Effector CD4-positive, alpha-beta T cell (primary cell): ENCODE measurements at places on chromosomes 5 and 9.

DNA sequence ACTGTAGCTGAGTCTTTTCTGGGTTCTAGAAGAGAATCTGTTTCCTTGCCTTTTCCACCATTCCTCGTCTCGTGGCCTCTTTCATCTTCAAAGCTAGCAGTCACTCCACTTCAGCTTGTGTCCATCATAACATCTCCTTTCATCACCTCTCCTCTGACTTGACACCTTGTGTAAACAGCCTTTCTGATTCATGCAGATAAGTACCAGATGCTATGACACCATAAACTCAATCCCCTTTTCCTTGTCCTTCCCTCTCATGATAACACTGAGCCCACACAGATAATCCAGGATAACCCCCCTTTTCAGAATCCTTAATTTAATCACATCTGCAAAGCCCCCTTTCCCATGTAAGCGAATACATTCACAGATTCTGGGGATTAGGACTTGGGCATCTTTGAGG, 95.5 kb downstream of the SNX24 start:
- DNase-seq: no peak

GRCh38 chr5:134651531-134651930, 2.9 kb downstream of the SEC24A start:
- DNase-seq: no peak

GRCh38 chr9:107637421-107638420, 148.2 kb upstream of the KLF4 start:
- no peak for DNase-seq

DNA sequence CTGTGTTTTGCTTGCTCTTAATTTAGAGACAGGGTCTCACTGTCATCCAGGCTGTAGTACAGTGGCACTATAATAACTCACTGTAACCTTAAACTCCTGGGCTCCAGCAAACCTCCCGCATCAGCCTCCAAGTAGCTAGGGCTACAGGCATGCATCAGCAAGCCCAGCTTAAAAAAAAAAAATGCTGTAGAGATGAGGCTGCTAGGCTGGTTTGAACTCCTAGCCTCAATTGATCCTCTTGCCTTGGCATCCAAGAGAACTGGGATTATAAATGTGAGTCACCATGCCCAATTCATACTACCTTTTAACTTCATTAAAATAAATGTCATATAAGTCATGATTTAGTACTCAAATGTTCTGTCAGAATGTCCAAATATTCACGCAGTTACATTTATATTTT, 2195.7 kb upstream of the C9orf72 start:
- no peak for DNase-seq

- DNase-seq: no peak
These were observed 67.8 kb upstream of the KLF4 start for GRCh38 chr9:107557236-107557990.

- DNase-seq: no peak
These were observed 97.1 kb downstream of the GOLPH3 start for GRCh38 chr5:32076699-32077695.

GRCh38 chr5:31783086-31783645, 144.2 kb downstream of the PDZD2 start:
- no peak for DNase-seq

- DNase-seq: no peak
These were observed 25.8 kb downstream of the CD180 start for GRCh38 chr5:67170767-67171166.

DNA sequence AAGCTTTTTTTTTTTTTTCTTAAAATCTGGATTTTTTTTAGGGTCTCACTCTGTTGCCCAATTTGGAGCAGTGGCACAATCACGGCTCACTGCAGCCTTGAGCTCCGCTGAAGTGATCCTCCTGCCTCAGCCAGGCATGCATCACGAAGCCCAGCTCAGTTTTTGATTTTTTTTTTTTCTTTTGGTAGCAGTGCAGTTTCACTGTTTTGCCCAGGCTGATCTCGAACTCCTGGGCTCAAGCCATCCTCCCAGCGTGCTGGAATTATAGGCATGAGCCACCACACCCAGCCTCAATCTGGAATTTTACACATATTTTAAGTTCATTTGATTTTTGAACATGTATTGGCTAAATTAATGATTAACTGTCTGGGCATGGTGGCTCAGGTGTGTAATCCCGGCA, 36.3 kb downstream of the TRIO start:
- DNase-seq: no peak

GRCh38 chr9:73131461-73131860, 20.2 kb upstream of the ANXA1 start:
- DNase-seq: no peak

DNA sequence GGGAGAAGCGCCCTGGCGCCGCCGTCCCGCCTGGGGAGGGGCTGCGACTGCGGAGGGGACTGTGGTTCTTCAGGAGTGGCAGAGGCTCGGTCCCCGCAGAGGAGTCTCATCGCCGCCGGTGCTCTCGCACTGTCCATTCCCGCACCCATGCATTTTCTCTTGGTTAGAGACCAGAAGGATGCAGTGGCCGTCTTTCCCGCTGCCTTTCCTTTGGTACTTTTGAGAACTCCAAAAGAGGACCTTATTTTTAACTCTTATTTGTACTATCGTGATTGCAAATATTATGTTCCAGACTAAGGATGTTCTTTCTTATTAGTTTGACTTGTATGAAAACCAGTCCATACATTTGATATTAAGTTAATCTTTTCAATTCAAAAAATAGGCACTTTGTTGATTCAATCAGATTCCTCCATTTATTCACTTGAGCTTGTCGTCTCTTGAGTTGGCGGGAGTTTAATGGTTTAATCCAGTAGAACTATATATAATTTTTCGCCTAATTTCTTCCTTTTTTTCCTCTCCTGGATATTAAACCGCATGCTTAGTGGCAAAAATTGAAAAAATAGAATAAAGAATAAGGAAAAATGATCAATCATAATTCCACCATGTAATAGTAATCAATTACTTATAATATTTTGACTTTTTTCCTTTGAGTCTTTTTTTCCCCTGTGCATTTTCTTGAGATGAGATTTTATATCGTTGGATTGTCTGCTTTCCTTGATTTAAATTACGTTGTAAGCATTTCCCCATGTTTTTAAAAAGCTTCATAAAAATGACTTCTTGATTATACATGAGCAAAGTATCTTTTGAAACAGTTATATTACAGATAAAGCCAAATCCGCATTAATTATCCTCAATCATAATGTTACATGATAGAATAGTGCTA, 861 bp downstream of the ZFYVE16 start:
- no peak for DNase-seq

GRCh38 chr5:16899171-16899570, 36.9 kb downstream of the MYO10 start:
- no peak for DNase-seq

DNA sequence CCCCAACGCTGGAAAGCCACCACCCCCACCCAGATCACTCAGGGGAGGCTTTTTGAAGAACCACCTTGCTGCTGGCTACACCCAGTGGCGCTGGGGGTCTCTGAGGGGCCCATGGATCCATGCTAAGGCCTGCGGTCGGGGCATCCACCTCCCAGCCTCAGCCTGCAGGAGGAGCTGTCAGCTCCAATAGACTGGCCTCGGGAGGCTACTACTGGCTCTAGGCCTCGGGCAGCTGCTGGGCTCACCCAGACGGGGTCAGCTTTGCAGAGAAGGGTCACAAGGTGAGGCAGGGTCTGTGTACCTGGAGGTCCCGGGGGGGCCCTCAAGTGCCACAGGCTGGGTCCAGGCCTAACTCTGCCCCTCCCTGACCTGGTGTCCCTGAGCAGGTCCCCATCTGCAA, 193.7 kb downstream of the OLFM1 start:
- no peak for DNase-seq

GRCh38 chr5:133110709-133111108, 58.9 kb downstream of the HSPA4 start:
- no peak for DNase-seq

DNA sequence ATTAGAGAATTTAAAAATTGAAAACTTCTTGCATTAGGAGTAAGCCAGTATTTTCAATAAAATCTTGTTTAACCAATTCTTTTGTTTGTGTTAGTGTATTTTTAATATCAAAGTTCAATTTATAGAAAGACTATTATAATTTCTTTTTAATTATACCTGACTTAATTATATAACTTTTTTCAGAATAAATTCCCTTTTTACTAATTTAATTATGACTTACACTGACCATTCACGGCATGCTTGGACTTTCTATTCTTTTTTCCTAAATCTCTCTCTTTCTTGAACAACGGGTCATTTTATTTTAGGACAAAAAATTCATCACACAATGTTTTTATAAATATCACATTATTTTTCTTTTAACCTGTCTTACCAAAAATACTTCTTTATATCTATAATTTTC, 555.3 kb upstream of the PTGER4 start:
- no peak for DNase-seq

GRCh38 chr9:23686896-23687295, 139.1 kb downstream of the ELAVL2 start:
- no peak for DNase-seq

- DNase-seq: no peak
These were observed 14.3 kb upstream of the LHX3 start for GRCh38 chr9:136219276-136219675.

DNA sequence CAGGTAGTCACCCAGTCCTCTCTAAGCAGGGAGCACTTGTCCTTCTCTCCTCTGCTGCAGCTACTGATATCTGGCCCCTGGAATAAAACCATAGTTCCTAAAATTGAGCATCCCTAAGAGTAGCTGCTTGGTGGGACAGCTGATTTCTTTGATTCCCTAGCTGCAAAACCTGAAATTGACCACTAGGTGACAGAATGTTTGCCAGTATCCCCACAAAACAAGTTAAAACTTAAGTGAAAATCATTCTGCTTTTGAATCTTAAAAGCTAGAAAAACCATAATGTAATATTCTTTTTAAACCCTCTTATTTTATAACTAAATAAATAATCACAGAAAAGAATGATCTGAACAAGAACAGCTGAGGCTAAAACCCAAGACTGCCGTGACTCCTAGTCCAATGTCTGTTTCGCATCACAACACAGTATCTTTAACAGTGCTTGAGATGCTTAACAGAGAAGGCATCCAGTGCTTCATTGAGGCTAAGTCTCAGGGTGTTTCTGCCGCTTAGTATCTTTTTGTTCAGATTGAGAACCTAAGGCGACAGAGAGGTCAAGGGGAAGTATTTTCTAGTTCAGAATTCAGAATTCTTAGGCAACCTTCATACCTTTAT, 24.4 kb upstream of the TAL2 start:
- DNase-seq: no peak

DNA sequence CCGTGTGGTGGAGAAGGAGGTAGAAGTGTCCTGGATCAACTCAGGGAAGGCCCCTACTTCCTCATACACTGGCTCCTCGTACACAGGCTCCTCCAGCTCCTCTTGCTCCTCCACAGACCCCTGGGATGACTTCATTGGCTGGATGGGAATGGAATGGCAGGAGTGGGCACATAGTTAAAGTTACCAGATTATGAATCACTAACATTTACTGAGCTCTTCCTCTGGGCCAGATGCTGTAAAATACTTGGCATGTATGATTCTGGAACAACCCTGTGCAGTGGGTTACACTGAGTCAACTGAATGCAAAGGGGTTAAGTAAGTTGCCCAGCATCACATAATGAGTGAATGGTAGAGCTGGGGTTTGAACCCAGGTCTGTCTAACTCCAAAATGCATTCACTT, 3.1 kb upstream of the FCHSD1 start:
- DNase-seq: no peak

DNA sequence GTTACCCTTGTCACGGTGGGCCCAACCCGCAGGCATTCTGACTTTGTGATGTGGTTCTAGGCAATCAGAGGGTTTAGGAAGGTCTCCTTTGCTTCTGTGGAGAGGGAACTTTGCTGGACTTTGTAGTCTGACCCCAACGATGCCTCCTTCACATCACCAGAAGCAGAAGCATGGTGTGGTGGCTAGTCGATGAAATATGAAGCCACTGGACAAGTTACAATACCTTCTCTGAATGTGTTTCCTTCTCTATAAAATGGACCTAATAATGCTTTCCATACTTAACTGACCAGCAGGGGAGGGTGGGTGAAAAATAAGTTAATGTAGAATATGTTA, 607 bp downstream of the SPEF2 start:
- DNase-seq: no peak

- no peak for DNase-seq
These were observed 647.4 kb upstream of the SGCD start for GRCh38 chr5:155679530-155679929.

GRCh38 chr5:100903039-100903887, at the start of gene ST8SIA4:
ST8SIA4 (minus strand) TSS chr5:100903282; CDS start chr5:100902955, 327 bp downstream.
- peak; percentile 88 for DNase-seq

- no peak for DNase-seq
These were observed 443.8 kb upstream of the ST8SIA4 start for GRCh38 chr5:101346906-101347305.

DNA sequence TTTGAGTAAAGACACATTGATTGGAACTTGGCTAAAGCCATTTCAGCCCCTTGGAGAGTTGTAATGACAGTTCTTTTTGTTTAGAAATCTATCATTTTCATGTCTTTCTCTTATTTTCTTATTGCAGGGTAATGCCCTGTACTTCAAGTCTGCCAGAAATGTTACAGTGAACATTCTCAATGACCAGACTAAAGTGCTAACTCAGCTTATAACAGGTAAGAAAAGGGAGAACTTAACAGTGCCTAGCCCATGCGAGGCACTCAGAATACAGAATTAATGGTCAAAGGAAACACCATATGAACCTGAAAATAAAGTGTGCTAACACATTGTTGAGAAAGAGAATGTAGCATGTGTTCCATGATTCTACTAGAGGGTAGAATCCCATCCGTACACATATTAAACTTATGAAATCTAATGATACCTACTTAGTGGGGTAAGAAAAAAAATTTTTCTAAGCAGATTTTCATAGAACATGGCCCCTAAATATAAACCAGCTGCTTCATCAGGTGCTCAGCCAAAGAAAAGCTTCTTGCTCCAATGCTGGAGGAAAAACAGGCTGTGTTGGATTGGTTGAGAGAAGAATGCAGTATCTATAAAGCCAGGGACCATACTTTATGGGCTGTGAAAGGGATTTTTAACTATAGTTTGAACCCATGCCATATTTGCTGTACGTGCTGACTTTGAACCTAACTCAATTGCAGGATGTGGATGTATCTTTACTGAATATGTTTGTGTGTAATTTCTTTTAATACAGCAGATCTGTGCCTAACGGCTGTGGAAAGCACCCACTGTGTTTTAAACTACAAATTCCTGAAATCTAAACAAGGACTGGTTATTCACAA, 260.8 kb upstream of the PPP1R2B start:
- DNase-seq: no peak
